ENCODE measurements at places on chromosomes 1 and 21.

DNA sequence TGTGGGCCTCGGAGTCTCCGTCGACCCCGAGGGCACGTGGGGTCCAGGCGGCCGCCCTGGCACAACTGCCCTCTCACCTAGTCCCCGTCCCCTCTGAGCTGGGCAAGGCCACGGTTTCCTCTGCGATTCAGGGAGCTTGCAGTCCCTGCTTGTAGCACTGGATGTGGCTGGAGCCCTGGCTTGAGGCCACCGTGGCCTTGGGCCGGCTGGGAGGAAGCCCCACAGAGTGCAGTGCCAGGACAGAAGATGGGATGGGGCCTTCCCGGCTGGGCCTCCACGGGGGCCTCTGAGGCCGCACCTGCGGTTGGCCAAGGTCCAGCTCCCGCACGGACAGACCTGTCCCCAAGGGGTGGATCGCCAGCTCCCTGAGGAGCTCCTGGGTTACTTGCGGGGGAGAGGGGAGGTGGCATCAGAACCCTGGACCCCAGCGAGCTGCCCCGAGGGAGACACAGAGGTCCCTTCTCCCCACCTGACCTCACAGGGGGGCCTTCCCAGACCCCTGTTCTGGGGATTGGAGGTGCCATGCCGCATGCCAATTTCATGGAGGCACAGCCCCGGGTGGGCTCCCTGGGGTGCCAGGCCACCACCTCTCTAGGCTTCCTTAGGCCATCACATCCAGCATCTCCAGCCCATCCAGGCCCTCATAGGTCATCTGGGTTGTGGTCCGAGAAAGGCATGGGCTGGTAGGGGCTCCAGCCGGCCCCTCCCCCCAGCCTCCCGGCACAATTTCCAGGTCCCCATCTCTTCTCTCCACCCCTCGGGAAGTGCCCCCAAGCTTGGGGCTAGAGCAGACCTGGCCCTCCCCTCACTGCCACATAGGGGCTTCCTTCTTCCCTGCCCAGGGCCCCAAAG lies 80.8 kb downstream of the MORN1 start:
- DNase-seq: no peak

DNA sequence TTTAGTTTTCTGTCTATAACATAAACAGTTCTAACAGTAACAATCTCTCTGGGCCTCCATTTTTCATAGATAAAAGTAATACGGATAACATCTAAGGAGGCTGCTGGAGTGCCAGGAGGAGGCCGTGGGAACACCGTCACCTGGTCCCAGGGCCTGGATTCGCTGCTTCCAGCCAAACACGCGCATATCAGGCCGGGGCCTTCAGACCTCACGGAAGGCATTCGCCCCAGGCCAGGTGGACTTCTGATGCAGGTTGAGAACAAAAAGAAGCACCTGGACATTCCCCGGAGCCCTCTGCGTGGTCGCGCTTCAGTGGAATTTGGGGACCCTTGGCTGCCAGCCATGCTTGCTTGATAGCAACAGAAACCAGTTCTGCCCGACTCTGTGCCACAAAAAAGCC lies 113.1 kb upstream of the GUCA2B start:
- DNase-seq: no peak

GRCh38 chr1:168821434-168821833 lies 92.4 kb upstream of the DPT start:
- no peak for DNase-seq

- DNase-seq: no peak
Observed at GRCh38 chr1:36432616-36433015, 17.6 kb downstream of the OSCP1 start.

GRCh38 chr1:230754796-230755195 lies 7.6 kb downstream of the CAPN9 start:
- no peak for DNase-seq

- no peak for DNase-seq
Observed at GRCh38 chr1:94265011-94265422, 27.6 kb upstream of the ARHGAP29 start.

DNA sequence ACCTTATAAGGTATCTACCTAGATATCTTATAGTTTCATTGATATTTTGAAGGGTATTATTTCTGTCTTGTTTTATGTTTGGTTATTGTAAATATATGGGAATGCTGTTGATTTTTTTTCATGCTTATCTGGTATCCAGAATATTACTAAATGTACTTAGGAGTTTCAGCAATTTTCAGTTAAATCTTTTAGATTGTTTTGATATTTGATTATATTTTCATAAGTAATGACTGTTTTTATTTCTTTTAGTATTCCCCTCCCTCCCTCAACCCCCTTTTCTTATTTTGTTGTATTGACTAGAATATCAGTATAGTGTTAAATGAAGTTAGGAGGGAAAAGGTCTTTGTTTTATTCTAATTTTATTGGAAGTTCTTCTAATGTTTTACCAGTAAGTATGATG lies 344.4 kb upstream of the PROX1 start:
- DNase-seq: no peak

DNA sequence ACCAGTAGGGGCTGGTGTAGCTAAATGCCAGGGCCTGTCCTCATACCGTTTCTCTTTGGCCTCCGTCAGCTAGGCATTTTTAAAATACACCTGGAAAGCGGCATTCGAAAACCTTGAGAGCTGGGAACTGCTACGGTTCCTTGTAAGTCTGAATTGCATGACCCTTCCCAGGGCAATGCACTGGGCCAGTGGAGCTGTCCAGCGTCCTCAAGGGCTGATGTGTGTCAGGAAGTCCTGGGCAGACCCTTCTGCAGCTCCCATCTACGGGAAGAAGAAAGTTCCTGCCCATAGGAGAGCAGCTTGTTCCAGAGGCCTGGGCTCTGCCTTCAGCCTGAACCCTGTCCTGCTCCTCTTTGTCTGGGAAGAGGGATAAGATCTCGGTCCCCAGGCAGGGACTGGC lies 34.1 kb downstream of the UBASH3A start:
- no peak for DNase-seq

DNA sequence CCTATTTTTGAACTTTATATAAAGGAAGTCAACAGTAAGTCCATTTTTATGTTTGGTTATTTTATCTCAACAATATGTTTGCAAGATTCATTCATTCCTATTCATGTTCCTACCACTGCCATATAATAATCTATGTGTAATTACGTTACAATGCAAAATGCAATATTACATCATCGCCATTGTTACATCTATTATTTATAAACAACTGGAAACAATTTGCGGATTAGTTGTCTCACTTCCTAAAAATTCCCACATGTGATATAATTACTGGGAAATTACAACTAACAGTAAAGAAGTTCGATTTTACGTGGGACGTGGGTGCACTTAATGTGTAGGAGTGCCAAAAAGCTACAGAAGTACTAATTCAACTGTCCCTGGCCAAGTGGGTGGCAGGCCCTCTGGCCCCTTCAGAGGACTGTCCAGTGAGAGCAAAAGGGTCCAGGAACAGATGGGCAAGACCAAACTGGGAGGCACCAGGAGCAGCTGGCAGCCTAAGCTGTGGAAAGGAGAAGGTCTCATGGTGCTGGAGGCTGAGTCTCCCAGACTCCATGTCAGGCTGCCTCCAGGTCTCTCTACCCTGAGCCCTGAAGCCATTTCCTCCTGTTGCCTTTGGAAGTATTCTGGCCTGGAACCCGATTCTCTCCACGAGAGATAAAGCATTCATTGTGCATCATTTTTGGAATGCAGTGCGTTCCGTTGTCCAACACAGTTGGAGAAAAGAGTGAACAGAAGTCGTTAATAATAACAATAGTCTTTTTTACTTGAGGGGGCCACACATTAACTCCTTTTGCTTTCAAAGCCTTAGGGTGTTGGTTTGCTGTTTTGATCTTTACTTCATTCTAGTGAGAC lies 42.9 kb downstream of the TNNT2 start:
- no peak for DNase-seq

GRCh38 chr1:169138866-169139670 lies 32.6 kb downstream of the ATP1B1 start:
- no peak for DNase-seq

DNA sequence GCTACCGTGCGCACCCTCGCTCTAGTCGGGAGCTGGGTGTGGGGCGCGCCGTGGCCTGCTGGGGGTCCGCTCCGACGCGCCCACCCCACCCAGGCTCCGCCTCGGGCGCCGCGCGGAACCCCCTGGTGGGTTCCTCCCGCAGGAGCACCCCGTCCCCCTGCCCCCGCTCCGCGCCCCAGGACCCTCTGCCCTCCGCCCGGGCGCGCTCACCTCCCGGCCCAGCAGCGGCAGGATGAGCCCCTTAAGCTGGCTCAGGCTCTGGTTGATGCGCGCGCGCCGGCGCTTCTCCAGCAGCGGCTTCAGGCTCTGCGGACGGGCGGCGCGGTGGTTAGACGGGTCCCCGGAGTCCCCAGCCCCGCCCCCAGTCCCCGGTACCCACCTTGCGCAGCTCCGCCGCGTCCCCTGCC lies 319 bp downstream of the HES2 start:
- no peak for DNase-seq

DNA sequence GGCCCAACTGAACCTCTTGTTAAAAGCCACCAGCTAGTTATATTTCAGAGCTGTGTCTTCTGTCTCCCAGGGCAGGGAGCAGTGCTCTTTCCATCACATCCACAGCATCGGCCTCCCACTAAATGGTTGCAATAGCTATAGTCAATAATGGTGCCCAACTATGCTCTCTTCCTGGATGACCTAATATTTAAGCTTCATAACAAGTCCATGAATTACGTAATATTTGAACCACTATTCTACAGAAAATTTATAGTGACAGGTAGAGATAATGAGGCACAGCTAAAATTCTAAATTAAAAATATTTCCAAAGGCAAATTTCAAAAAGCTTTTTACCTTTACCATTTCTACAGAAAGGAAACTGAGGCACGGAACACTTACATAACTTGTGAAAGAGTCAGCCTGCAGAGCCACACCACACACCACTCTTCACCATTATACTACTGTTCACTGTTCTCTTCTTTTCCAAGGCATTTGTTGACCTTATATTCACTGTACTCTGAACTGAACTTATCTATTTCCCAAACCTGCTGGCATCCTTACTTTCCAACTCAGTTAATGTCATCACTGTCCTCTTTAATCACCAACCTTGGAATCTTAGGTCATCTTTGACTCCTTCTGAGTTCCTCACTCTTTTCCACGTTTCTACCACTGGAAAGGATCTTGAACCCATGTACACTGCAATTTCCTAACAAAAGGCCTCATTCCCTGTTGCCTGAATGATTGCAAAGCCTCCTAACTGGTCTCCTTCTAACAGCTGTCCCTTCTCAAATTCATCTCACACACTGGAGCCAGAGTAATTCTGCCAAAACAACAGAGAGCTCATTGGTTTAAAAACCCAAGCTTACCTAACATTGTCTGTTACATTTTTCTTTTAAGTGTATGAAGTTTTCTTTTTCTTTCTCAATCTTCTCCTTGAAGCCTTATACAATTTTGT lies 85.5 kb downstream of the DDAH1 start:
- no peak for DNase-seq

GRCh38 chr1:37725851-37726613 lies 33.7 kb downstream of the CDCA8 start:
- no peak for DNase-seq

GRCh38 chr21:44079846-44080245 lies 27.4 kb upstream of the PWP2 start:
- DNase-seq: no peak

- DNase-seq: no peak
Observed at GRCh38 chr1:155008015-155008941, 5.7 kb downstream of the ZBTB7B start.

- no peak for DNase-seq
Observed at GRCh38 chr1:205593532-205593931, 38.3 kb downstream of the ELK4 start.

- DNase-seq: no peak
Observed at GRCh38 chr1:158146165-158146564, 34.5 kb upstream of the CD1D start.

DNA sequence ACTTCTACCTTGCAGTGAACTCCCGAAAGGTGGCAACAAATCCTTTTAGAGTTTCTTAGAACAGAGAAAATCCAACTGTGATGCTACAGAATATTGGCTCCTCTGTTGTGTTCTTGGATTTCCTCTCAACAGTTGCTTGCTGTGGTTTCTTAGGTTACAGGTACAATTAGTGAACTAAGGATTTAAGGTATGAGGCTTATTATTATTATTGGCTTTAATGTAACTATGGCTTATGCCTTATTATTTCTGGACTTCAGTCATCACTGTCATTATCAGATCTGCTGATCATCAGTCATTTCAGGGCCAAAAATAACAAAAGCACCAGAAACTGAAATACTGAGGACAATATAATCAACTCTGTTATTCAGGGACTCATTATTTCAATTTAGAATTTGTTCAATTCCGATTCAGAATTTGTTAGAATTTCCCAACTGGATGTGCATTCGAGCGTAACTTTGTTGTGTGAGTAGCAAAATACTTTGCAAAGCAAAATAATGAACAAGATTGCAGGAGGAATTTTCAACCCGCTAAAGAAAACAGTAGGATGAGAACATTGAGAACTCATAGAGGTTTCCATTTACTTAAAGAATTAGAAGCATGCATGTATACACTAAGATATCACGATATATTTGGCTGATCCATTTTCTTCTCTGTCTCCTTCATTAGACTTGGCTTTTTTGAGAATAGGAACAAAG lies 65.5 kb upstream of the AK4 start:
- no peak for DNase-seq

- no peak for DNase-seq
Observed at GRCh38 chr1:170619241-170620028, 44.5 kb upstream of the PRRX1 start.

DNA sequence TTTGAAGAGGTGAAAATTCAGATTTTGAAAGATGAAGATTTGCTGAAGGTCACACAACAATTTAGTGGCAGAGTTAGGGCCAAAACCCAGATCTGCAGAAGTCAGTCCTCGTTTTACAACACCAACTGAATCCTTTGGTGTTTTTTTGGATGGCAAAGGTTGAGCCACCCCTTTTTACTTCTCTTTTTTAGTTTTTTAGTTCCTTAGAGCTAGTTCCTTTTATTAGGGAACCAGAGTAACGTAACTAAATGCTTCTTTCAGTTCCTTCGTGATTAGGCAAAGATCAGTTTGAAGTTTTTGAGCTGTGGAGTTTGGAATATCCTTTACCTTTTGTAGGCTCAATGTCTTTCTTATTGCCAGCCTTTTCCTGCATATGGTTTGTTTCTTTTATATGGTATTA lies 67.9 kb upstream of the ARID1A start:
- no peak for DNase-seq

DNA sequence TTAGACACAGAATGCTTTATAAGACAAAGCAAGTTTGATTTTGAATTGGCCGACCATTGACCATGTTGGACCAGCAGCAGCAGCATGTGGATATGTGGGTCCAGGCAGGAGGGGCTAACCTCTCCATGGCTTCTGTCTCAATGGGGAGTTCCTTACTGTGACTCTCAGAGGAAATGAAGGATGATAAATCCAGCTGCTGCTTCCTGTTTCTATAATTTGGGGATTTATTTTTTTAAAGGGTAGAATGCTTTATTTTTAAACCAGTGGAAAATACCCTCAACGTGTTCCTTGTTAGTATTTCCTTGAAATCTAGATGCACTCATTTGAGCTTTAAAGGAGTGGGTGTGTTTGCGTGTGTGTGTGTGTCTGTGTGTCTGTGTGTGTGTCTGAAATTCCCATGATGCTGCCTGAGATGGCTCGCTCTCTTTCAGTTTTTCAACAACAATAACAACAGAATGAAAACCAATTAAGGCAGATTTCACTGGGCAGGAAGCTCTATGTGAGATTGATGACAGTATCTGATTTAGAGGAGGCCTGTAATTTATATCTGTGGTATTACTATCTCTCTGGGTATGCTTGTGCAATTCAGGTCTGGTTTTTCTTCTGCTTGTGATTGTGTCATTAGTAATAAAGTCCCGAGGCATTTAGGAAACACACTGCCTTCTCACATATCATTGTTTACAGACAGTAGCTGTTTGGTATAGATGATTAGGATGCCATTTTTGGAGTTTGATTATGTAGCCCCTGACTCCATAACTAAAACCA lies 86.1 kb upstream of the ZNF326 start:
- DNase-seq: no peak

GRCh38 chr1:226654668-226655055 lies 84.4 kb downstream of the ITPKB start:
- no peak for DNase-seq
